ENCODE measurements at places on chromosomes 2 and 18. TPM values are rescaled to one million over a fixed set of nuclear protein-coding genes. Genes with fewer than 3 reads are reported as not detected.

SERPINB4 gene
- not detected for total RNA-seq

CD28 gene
- not detected for total RNA-seq

SLC19A3 gene
- total RNA-seq: 0.29 TPM

ELOA2 gene
- not detected for total RNA-seq

ZNF892 gene
- 7.1 TPM for total RNA-seq

DNER gene
- total RNA-seq: 2.7 TPM

SERPINB7 gene
- total RNA-seq: 7.5 TPM

ADD2 gene
- total RNA-seq: 23.0 TPM

FIGLA gene
- not detected for total RNA-seq

TUBA3D gene
- total RNA-seq: not detected

LCT gene
- total RNA-seq: not detected
